HCT116 (cell line): ENCODE measurements at places on chromosomes 12 and 14. TPM values are rescaled to one million over a fixed set of nuclear protein-coding genes. Genes with fewer than 3 reads are reported as not detected.

Gene CCDC177
- not detected for total RNA-seq

GRCh38 chr12:20627001-20627588 lies 68.0 kb upstream of the SLCO1C1 start:
- no peak for DNase-seq

GRCh38 chr14:105150368-105151083 lies 18.1 kb downstream of the JAG2 start:
- no peak for DNase-seq

Gene GPR135
- 3.9 TPM for total RNA-seq

- no peak for DNase-seq
Observed at GRCh38 chr12:43599708-43600107, 47.7 kb upstream of the ADAMTS20 start.

Gene FGF6
- total RNA-seq, result not detected

DNA sequence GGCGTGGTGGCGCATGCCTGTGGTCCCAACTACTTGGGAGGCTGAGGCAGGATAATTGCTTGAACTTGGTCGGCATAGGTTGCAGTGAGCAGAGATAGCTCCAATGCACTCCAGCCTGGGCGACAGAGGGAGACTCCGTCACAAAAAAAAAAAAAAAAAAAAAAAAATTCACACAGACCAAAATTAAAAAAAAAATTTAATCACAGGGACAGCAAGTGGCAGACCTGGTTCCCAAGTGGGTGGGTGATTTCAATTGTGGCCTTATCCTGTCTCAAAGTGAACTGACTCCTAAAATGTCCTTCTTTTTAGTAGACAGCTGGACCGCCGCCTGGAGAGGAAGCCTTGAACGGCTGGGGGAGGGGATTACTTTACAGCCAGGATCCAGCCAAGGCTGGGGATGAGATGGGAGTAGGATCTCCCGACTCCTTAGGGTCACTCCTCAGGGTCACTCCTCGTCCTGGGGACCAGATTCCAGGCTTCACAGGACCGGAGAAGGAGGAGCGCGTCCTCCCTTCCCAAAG lies 1.5 kb upstream of the KCNH3 start:
- DNase-seq, result no peak

GRCh38 chr12:113555226-113555625 lies 83.6 kb upstream of the LHX5 start:
- DNase-seq, result no peak

- DNase-seq, result peak; percentile 72
Observed at GRCh38 chr12:15801770-15802744, 12.9 kb upstream of the EPS8 start.

Gene MMP17
- total RNA-seq, result 14.3 TPM

DNA sequence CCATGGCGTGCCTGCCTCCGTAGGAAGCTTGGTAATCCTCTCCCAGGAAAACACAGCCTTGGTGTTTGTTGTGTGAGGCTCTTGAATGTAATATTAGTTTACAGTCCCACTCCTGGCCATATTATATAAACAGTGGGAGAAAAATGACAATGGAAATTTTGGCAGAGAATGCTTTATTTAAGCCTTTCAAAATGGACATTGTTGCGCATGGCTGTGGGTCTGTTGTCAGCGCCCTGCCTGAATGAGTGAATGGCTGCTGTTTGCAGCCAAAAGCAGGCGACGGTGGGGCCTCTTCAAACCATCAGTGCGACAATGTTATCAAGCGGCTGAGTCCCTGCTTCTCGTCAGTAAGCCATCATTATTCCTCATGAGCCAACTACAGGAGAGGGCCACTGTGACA lies 201.8 kb upstream of the RMST start:
- DNase-seq, result no peak

- DNase-seq, result no peak
Observed at GRCh38 chr12:128662101-128662500, 161.7 kb downstream of the SLC15A4 start.

Gene CFAP73
- total RNA-seq, result 0.34 TPM

DNA sequence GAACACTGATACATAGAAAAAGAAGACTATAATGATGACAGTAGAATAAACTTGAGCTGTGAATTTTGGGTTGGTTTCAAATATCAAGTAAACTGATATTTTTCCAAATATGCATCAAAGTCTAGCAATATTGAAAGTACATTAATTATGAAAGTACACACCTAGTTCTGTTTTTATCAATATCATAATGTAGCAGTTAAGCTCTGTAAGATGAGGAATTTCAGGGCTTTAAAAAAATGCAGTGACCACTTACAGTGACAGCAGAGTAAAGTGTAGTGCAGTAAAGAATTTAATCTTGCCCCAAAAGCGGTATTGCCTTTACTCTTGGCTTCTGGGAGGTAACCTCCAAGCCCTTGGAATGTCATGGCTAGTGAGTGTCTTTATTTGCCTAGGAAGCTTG lies 102.9 kb upstream of the ABCD2 start:
- DNase-seq, result no peak

DNA sequence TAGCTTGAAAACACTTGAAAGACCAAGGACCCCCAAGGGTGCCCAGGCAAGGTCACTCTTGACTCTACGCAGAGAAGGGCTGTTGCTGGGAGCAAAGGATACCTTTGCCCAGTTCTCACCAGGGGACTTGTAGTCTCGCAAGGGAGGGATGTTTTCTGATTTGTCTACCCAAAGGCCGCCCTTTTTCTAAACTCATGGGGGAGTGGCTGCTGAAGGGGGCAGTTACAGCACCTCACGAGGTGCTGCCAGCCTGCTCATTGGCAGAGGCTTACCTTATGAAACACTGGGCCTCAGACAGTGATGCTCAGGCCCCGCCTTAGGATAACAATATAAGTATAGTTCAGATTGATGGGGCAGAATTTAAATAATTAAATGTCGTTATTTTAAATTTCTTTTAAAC lies 107.0 kb downstream of the ETV6 start:
- no peak for DNase-seq

Gene IFNG-AS1
- total RNA-seq, result not detected

Gene GPR137C
- 0.89 TPM for total RNA-seq

GRCh38 chr14:95713596-95714371 lies at the start of gene TCL1A:
TCL1A (minus strand) TSS chr14:95714125; CDS start chr14:95714066, 59 bp downstream.
- no peak for DNase-seq

Gene MYF5
- total RNA-seq, result not detected

- DNase-seq, result peak; percentile 12
Observed at GRCh38 chr14:51674294-51675002, 22.7 kb downstream of the FRMD6 start.

DNA sequence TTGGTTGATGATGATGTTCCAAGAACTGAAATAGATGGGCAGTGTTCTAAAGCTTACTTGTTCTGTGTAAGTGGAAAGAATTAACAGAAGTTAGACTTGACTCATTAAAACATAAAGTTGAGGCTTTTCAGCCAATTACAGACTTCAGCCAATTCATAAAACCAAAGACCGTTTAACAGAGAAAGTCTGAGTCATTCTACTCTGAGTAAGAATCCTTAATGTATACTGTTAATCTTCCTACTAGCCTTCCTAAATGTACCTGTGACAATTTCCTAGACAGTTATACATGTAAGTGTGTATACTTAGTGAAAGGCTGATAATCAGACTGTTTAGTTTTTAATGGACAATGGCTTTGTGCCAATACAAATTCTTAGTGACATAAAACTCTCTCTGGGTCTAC lies 681.0 kb downstream of the RPL10L start:
- DNase-seq, result no peak

DNA sequence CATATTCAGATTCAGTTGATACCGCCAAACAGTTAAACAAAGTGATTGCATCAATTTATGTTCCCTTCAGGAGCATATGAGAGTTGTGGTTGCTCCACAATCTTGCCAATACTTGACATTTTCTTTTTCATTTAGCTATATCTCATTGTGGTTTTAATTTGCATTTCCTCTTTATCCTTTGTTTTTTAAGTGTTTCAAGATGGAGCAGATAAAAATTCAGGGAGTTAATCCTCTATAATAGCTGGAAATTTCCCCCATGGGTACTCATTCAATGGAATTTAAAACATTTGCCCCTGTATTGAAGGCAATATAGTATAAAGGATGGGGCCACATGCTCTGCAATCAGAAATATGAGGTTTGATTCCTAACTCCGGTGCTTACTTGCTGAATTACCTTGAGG lies 1.1 kb upstream of the EXD2 start:
- no peak for DNase-seq

DNA sequence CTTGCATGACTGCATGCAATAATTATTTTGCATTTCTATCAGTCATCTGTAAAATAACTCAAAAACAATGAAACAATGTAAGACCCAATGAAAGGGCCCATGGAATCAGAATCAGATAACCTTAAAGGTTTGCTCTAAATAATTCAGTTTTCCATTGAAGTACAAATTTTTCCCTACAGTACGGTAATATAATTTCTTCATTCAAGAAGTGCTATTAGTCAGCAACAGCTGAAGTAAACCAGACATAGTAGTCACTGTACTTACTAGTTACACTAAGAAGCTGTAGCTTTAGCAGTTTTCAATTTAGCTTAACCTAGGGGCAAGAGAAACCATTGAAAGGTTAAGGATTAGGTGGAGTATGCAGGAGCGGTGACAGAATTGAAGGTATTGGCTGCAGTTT lies 43.5 kb downstream of the BCAT1 start:
- DNase-seq, result no peak

GRCh38 chr14:75648066-75648838 lies 12.4 kb downstream of the ERG28 start:
- DNase-seq, result peak; percentile 54

DNA sequence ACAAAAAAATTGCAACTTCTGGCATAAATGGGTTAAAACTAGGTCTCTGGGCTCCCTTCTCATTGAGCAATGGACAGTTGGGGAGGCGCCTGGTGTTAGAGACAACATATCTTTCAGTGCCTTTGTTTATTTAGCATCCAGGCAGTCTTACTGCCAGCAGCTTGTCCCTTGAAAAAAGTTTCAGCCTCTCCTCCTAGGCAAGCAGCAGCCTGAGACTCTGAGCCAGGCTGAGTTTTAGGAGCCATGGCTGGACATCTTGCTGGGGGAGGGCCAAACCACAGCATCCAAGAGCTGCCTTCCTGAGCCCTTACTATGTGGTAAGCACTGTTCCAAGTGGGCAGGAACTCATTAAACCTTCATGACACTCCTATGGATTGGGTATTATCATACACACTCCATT lies 10.1 kb upstream of the JDP2 start:
- DNase-seq, result no peak

Gene KRT75
- total RNA-seq, result not detected

DNA sequence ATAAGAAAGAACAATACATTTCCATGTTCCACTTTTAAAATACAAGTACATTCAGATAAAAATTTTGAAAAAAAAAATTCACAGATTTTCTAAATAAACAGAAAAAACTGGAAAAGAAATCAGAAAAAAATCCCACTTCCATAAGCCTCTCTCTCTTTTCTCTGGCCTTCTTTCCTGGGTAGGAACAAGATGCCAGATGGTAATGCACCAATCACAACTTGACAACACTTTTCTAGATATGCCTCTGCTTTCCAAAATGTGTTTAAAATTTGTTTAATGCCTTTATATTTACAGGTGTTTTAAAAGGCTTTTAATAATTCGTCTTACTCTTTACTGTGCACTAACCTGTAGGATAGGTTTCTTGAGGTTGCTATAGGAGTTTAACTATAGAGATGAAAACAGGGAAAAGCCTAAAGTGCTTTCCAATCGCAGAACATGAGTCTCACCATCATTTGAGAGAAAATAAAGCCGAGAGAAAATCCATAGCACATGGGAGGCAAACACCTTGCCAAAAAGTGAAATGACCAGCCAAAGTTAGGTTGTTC lies 74.2 kb downstream of the TMTC1 start:
- no peak for DNase-seq

- no peak for DNase-seq
Observed at GRCh38 chr14:25056688-25057078, 6.7 kb upstream of the STXBP6 start.

Gene RASAL1
- total RNA-seq, result 16.0 TPM
